ENCODE measurements at places on chromosomes 3 and 15. TPM values are rescaled to one million over a fixed set of nuclear protein-coding genes. Genes with fewer than 3 reads are reported as not detected.

Gene NR2C2
- 20.6 TPM for total RNA-seq

Gene BUB1B
- 32.9 TPM for total RNA-seq

Gene P2RY14
- total RNA-seq = not detected

Gene HMCES
- total RNA-seq = 45.0 TPM

Gene LRRC34
- total RNA-seq = not detected

Gene EPHA6
- total RNA-seq = not detected

Gene LRRIQ4
- total RNA-seq = not detected

Gene SLC9A9
- 0.29 TPM for total RNA-seq

Gene GOLGA8Q
- 0.18 TPM for total RNA-seq

Gene FGF12
- total RNA-seq = 0.69 TPM
